Caco-2 (cell line): ENCODE measurements at places on chromosomes 11 and 22. TPM values are rescaled to one million over a fixed set of nuclear protein-coding genes. Genes with fewer than 3 reads are reported as not detected.

- DNase-seq: no peak
Observed at GRCh38 chr11:92162776-92163175, 61.8 kb upstream of the FAT3 start.

DNA sequence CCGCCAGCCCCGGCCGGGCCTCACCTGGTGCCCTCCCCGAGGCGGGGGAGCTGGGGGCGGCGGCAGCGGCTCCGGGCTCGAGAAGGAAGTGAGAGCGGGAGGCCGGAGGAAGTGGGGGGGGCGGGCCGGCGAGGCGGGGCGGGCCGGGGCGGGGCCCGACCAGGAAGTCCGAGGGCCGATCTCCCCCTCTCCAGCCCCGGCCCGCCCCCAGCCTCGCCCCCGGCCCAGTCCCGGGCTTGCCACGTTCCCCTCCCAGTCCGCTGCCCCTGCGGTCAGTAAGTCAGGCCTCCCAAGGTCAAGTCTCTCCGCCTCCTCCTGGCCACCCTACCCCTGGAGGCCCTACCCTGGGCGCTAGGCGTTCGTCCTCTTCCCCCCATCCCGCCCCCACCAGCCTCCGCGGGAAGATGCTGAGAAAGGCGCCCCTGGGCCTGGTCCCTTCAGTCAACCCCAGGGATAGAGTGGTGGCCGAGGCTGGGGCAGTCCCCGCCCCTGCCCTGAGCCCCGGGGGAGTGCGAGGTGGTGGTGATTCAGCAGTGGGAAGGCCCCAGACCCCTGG, at the start of gene RHOG:
Gene RHOG (minus strand): TSS at position 90 of the 556 bp plus-strand sequence. CDS start 12,821 bp downstream, outside the sequence.
- peak; percentile 89 for DNase-seq

GRCh38 chr11:87438416-87438815, 400.7 kb downstream of the TMEM135 start:
- DNase-seq: no peak

DNA sequence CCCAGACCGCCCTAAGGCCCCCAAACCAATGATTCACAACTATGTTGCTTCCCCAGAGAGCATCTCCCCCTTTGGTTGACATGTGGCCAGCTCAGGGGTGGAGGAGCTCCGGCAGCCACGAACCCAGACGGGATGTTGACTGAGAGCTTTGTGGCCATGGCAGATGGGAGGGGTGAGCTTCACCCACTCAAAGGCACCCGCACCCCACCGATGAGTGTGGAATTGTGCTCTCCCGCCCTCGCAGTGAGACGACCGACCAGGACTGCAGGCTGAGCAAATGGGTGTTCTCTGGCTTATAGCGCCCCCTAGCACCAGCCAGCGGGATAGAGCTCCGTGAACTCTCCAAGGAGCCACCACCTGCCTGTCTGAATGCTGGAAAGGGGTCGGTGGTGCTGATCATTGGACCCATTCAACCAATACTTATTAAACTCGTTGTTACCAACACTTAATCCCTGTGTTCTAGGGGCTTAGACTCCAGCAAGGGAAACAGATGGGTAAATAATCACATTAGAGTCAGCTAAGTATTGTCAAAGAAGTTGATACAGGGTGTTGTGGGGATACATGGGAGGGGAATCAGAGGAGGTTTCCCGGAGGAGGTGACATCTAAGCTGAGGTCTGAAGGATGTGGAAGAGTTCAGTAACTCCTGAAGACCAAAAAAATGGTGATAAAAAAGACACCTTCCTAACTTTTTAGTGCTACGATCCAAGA, 4.5 kb upstream of the TIMP3 start:
- peak; percentile 58 for DNase-seq

GRCh38 chr22:28449041-28449440, 230.6 kb downstream of the TTC28 start:
- DNase-seq: no peak

EXPH5 gene
- total RNA-seq: 15.3 and 18.1 TPM in 2 replicates

- peak; percentile 51 for DNase-seq
Observed at GRCh38 chr11:11163236-11163635, 189.8 kb downstream of the CSNK2A3 start.

GRCh38 chr11:122219791-122220190, 103.8 kb upstream of the BLID start:
- no peak for DNase-seq
